ENCODE measurements at places on chromosomes 6 and 20.

DNA sequence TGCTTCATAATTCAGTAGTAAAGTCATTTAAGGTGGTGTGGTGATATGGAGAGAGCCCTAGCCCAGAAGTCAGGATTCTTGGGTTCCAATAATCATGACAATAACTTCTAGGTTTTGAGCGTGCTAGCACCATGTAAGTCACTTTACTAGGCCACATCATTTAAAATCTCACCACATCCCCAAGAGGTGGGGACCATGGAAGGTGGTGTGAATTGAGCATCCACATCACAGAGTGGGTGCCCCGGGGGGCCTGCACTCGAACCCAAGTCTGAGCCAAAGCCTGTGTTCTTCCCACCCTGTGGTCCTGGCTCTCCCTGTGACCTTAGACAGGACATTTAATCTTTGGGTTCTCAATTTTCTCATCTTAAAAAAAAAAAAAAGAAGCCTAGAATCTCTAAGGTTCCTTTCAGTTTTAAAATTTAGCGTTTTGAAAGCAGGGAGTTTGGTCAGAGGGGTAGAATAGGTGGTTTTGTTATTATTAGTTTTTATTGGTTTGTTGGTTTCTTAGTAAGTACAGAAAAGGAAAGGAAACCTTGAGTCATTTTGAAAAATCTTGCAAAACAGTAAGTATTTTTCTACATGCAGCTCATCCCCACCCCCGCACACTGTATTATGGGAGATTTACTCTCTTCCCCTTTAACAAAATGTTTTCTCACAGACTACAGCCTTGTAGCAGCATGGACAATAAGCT lies 26.4 kb downstream of the ARMC2 start:
- DNase-seq, result peak; percentile 48

GRCh38 chr6:134049176-134049575 lies 3.2 kb downstream of the SLC2A12 start:
- DNase-seq, result no peak

DNA sequence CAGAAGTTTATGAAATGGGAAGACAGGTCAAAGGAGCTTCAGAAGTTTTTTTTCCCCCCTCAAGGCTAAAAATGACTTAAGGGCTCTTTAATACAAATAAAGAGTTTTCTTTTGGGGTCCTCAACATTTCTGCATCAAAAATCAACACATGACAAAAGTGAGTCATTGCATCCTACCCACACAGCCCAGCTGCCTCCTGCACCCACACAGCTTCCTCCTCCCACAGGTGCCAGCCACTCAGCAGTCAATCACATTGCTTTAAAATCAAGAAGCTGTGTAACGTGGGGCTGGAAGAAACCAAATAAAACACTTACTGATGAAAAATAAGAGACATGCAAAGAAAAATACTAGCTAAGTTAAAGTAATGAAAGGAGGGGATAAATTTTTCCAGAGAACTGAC lies 68.5 kb downstream of the MAP3K5 start:
- peak; percentile 8 for DNase-seq

GRCh38 chr6:87210979-87211378 lies 55.6 kb downstream of the ZNF292 start:
- peak; percentile 20 for DNase-seq

- no peak for DNase-seq
Observed at GRCh38 chr6:117275205-117275604, 9.8 kb downstream of the VGLL2 start.

GRCh38 chr6:56671651-56672461 lies 29.2 kb upstream of the DST start:
- no peak for DNase-seq

GRCh38 chr6:28496099-28496779 lies 19.4 kb downstream of the GPX6 start:
- no peak for DNase-seq

GRCh38 chr20:31517373-31517772 lies 3.1 kb downstream of the HM13 start:
- no peak for DNase-seq

DNA sequence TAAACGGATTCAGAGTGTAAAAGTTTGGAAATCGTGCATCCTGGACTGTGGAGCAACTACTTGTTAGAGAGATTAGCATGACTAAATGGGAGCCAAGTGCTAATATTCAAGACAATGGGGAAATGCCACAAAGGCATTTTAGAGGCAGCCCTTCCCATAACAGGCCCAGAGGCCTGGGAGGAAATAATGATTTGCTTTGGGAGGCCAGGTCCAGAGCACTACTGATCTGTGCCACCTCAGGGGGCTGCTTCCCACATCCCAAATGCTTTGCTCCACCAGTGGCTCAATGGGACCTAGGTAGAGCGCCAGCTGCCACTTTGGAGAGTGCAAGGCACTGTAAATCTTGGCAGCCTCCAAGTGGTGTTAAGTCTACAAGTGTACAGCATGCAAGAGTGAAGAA lies 91.9 kb upstream of the HSF2 start:
- DNase-seq, result no peak

DNA sequence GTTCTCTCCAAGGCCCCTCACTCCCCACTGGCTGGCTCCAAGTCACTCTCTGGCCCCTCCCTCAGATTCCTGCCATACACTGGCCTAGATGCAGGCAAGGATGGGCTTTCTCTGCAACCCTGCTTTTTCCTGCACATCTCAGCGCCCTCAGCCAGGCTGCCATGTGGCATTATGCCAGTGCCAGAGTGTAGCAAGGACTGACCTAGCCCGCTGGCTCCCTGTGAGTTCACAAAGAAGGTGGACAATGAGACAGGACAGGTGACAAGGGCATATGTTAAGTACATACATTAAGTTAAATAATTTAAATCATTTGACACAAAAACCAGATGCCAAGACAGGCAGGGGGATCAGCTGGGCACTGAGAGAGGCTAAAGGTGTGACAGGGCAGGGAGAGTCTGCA lies 394.6 kb downstream of the ZFAND3 start:
- no peak for DNase-seq

- DNase-seq, result no peak
Observed at GRCh38 chr6:113828984-113829695, 28.0 kb upstream of the MARCKS start.

DNA sequence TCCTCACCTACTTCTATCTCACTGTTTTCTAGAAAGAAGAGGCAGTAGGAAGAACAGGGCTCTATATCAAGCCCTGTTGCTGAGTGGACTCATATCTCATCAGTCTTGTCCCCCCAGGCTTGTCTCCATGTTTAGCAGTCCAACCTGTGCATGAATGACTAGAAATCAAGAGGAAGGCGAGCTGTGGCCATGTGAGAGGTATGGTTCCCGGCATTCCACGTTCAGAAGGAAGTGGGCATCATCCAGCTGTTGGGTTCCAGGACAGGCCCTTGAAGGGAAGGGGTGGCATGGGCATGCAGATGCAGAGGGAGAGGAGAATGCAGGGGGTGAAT lies 176.6 kb downstream of the MRPL14 start:
- DNase-seq, result no peak

DNA sequence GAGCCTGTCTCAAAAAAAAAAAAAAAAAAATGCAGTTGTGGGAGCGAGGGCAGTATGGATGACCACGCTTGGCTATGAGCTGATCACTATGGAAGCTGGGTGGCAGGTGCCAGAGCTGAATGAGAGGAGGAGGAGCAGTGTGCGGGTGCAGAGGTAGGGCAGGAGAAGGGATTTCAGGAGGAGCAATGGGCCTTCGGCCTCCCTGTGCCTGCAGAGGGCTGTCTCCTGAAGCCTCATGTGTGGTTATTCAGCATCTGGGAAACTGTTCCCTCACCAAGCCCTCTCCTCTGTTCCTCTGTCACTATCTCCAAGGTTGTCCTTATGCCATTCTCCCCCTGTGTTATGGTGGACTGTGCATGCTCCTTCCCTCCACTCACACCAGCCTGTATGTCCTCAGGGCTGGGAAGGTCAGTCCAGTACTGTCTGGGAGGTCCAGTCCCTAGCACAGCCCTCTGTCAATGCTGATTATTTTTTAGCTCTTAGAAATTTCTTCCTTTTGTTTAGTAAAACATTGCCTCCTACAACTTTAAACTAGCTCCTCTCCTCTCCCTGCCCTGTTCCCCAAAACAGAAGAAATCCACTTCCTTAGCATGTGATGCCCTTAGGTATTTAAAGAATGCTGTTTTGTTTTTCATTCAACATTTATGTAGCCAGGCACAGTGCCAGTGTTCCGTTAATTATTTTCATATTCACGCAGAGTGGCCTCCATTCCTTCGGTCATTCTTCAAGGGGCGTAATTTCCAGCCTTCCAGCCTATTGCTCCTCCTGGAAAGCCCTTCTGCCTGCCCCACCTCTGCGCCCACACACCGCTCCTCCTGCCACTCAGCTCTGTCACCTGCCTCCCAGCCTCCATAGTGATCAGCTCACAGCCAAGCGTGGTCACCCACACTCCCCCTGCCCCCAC lies 48.9 kb downstream of the CNBD2 start:
- DNase-seq, result no peak

DNA sequence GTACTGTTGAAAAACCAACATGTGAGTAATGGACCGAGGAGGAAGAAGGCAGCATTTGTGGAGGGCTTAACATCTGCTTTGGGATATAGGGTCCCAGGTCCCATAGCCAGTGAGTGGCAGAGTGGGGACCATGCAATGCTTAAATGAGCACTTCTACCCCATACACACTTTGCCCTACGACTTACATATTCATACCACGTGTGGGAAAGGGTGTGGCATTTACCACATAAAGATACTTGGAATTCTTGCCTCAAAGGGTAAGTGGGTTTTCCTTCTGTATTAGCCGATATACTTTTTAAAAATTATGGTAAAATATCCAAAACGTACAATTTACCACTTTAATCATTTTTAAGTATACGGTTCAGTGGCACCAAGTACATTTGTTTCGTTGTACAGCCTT lies 199.3 kb downstream of the BACH2 start:
- DNase-seq, result no peak

DNA sequence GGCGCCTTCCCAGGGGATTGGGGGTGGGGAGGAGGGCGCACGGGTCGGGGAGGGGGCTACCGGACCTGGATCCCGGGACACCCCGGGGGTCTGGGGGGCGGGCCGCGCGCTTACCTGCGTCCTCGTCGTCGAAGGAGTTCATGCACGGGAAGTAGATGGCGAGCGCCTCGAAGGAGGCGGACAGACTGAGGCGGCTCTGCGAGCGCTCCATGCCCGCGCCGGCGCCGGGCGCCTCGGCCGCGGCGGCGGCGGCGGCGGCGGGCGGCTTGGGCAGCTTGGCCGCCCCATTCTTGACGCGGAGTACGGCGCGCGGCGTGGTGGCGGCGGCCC lies 320 bp downstream of the RIMS4 start:
- no peak for DNase-seq

DNA sequence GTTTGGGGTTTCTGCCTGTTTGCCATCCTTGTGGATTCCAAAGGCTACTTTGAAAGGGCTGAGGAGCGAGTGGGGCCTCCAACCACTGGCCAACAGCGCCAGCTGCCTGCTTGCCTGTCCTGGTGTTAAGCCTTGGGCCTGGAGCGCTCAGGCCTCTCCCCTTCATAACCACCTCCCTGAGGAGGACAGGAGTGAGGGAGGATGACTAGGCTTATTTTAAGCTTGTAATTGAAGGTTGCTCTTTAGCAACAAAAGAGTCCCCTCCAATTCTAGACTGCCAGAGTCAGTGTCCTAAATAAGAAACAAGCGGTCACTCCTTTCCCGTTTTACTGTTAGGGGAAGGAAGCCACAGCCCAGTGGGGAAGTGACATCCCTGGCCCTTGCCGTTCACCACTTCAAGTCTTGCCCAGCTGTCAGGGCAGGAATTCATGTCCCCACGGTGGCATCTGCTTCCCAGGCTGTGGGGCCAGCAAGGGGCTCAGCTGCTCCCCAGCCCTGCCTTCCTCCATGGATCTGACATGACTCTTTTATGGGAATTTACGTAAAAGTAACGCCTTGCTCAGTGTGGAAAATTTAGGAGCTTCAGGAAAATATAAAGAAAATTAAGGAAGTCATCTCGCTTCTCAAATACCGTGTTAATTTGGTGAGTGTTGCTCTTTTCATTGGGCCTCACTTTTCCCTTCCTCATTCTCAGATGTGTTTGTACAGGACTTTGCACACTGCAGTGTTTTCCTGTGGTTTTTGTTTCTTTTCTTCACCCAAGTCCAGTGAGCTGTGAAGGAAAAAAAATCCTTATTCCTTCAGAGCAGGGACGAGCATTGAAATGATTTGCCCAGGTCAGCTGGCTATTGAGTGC lies 57.8 kb downstream of the SSR1 start:
- DNase-seq, result no peak

GRCh38 chr6:130771741-130772140 lies 55.5 kb upstream of the SMLR1 start:
- no peak for DNase-seq

DNA sequence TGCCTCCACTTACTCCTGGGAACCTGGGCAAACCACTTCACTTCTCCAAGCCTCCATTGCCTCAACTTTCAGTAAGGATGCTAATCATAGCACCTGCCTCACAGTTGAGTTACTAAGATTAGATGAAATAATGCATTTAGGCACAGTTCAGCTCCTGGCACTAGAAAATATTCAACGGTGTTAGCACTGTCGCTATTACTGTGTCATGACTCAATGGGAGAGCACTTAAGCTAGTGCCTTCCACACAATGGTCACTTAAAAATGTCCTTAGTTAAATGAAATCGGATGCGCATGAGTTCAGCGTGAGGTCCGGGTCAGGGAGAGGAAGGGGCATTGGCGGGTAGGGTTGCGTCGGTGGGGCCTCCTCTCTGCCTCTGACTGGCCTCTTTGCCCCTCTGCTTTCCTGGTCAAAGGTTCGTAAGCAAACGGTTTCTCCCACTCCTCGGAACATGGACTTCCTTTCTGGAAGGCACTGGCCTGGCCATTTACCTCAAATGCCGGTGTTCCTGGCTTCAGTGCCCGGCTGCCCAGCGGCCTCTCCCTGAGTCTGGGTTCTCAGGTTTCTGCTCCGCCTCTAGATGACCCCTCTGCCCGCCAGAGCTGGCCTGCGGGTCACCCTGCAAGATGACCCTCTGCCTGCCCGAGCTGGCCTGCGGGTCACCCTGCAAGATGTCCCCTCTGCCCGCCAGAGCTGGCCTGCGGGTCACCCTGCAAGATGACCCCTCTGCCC lies 123.8 kb upstream of the QKI start:
- DNase-seq, result no peak

- no peak for DNase-seq
Observed at GRCh38 chr6:17899491-17899890, 87.9 kb downstream of the KIF13A start.

DNA sequence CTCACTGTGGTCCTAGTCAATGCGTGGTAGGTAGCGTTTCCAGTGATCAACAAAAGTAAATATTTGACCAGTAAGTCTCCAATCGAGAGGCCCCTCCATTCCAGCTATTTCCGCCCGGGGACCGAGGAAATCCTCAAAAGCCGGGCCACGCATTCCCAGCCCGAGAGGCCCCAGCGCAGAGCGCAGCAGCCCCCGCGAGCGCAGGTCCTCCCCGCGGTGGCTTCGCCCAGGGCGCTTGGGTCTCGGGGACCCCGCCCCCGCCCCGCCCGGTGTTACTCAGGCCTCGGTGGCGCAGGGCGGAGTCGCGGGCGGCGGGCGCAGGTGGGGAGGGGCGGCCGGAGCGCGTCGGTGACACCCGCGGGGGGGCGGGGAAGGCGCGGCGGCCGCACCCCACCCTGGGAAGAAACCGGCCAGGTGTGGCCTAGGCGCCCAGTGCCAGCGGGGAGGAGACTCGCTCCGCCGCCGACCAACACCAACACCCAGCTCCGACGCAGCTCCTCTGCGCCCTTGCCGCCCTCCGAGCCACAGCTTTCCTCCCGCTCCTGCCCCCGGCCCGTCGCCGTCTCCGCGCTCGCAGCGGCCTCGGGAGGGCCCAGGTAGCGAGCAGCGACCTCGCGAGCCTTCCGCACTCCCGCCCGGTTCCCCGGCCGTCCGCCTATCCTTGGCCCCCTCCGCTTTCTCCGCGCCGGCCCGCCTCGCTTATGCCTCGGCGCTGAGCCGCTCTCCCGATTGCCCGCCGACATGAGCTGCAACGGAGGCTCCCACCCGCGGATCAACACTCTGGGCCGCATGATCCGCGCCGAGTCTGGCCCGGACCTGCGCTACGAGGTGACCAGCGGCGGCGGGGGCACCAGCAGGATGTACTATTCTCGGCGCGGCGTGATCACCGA lies at the start of gene DSP:
Gene DSP (plus strand): TSS at position 497 of the 890 bp plus-strand sequence. CDS start 245 bp downstream, at position 742.
- DNase-seq, result no peak

All from activated T-cell treated with anti-CD3 and anti-CD28 coated beads for 24 hours (primary cell).